Hematopoietic multipotent progenitor cell (in vitro differentiated cells): ENCODE measurements at places on chromosomes 5 and 9. TPM values are rescaled to one million over a fixed set of nuclear protein-coding genes. Genes with fewer than 3 reads are reported as not detected.

- no peak for DNase-seq
Measured at GRCh38 chr5:74258314-74258665, 382.2 kb downstream of the ENC1 start.

GRCh38 chr9:79757881-79758669 is 186.3 kb downstream of the TLE4 start:
- DNase-seq = no peak

The GABRB2 gene
- under 0.01 TPM for total RNA-seq

- DNase-seq = no peak
Measured at GRCh38 chr5:93378073-93378472, 202.9 kb downstream of the NR2F1-AS1 start.

DNA sequence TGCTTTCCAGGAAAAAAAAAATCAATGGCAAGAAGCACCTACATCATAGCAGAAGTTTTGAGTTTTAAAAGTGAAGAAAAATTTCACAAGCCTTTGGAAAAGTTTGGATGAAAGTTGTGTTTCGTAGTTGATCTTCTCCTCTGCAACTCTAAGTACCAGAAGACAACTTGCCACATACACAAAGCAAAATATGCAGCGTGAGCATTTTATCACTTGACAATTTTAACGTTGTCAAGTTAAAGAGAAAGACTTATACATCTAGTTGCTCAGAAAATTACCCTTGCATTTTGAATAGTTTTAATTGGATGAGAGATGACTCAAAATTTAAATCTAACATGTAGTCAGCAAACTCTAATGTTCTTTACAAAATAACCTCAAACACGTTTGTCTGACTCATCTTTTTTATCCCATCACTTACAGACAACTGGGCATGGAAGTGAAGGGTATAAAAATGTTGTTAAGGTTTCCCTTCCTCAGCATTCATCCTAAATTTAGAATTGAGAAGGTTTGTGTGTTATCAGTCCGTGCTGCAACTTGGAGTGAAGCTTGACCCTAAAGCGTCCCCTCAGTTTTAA is 213.4 kb downstream of the MARCHF11 start:
- DNase-seq = no peak

DNA sequence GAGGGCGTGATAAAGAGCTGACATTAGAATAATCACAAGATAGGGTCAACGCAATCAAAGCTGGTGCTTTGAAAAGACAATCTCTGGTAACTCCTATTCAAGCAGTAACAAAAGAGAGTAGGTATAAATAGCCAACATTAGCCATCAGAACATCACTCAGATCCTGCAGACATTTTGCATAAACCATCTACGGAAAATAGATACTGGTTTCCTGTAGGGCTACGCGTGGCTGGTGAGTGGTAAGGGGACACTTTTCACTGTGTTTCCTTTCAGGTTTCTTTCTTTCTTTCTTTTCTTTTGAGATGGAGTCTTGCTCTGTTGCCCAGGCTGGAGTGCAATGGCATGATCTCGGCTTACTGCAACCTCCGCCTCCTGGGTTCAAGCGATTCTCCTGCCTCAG is 22.3 kb downstream of the TTF1 start:
- DNase-seq = no peak

The SOHLH1 gene
- total RNA-seq = not detected

- DNase-seq = no peak
Measured at GRCh38 chr5:40121236-40121635, 558.5 kb upstream of the PTGER4 start.

DNA sequence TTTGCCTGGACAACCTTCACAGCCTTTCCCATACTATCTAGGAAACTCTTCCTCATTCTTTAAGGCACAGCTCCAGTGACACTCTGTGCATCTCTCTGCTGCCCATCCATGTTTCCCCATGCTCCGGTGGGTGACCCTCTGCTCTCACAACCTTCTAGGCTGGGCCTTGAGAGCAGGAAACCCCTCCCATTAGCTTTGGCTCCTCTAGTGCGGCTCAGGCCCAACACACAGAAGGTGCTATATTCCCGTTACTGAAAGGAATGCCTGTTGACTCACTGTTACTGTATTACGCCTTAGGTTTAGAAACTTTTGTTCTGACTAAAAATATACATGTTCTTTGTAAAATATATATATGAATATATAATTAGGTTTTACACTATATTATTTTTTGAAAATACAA is 8.1 kb upstream of the CCL28 start:
- no peak for DNase-seq

GRCh38 chr5:173320259-173320658 is 8.0 kb downstream of the STC2 start:
- no peak for DNase-seq

DNA sequence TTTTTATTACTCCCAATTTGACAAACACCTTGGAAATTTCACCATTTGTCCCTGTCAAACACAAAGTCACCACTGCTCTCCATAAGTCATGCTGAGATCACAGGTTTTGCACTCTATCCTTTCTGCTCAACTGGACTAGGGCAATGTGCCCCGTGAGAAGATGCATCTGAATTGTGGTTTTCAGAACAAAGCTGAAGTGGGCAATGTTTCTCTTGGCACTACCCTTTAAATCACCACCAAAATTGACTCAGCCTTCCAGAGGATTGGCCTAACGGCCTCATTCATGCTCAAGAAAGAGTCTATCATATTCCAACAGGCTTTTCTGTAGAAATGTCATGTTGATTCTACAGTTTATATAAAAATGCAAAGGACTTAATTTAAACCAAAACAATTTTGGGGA is 81.0 kb upstream of the TRIO start:
- no peak for DNase-seq

GRCh38 chr9:115923903-115924668 is 229.5 kb upstream of the PAPPA start:
- no peak for DNase-seq

The FGFR4 gene
- 0.54 TPM for total RNA-seq

- DNase-seq = no peak
Measured at GRCh38 chr9:126773004-126773607, 31.7 kb upstream of the ZBTB43 start.

The TLX3 gene
- total RNA-seq = not detected

DNA sequence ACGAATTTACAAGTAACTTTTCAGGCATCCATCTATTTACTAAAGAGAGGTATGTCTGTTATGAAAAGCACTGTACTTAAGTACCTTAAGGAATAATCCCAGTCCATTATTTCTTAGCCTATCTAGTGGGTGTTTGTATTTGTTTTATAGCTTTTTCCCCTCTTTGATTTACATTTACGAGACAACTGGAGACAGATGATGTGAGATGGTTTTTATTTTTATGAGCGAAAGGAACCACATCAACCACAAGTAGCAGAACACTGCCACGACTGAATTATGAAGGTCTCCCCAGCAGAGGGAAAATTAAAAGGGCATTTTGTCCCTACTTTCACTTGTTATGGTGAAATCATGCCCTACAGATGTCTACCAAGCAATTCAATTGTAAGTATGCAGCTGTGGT is 357.8 kb downstream of the NFIB start:
- no peak for DNase-seq

- no peak for DNase-seq
Measured at GRCh38 chr9:109477258-109478050, 20.7 kb downstream of the PTPN3 start.

- no peak for DNase-seq
Measured at GRCh38 chr5:7072188-7072587, 323.8 kb upstream of the ADCY2 start.

DNA sequence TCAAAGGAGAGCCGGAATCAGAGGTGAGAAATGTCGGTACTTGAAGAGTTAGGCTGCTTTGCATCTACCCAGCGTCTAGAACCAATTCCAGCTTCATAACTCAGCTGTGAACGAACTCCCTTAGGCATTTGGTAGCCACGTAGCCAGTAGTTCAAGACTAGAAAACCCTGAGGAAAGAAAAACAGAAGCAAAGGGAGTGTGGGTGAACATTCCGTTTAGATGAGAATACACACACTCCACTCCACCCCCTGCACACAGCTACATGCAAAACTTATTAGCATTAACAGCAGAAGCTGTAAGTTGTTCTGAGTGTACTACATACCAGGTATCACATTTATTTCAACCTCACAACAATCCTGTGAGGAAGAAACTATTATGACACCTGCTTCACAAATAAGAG is 78.3 kb downstream of the SMIM23 start:
- DNase-seq = no peak

DNA sequence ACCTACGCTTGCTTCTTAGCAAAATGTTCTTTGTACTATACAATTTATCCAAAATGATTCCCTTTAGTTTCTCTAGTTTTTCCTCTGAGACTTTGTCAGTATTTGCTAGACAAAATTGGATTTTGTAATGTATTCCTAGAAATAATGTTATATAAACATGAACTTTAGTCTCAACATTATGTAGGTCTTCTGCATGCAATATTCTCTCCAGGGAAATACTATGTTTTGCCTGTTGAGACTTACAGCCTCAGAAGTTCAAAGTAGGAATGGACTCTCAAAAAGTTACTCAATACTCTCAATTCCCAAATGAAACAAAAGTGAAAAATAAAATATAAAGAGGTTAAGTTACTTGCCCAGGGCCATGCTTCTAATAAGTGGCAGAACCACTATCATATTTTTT is 24.8 kb upstream of the SMC2 start:
- no peak for DNase-seq

- no peak for DNase-seq
Measured at GRCh38 chr5:71893451-71893850, 174.4 kb downstream of the CARTPT start.

The INSL6 gene
- total RNA-seq = not detected

The BHMT gene
- total RNA-seq = not detected

DNA sequence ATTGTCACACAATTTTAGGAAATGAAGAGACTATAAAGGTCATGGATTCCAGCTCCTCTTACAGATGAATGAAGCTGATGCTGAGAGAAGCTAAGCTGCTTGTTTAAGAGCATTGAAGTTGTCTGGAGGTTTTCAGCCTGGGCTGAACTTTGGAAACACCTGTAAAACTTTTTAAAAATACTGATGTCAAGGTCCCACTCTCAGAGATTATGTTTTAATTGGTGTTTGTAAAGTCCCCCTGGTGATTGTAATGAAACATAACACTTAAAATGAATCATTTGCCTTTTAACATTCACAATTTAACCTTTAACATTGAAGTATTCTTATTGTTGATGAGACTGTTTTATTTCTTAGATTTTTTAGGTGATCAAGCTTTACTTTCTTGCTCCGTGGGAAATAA is 16.4 kb downstream of the RAD23B start:
- no peak for DNase-seq

DNA sequence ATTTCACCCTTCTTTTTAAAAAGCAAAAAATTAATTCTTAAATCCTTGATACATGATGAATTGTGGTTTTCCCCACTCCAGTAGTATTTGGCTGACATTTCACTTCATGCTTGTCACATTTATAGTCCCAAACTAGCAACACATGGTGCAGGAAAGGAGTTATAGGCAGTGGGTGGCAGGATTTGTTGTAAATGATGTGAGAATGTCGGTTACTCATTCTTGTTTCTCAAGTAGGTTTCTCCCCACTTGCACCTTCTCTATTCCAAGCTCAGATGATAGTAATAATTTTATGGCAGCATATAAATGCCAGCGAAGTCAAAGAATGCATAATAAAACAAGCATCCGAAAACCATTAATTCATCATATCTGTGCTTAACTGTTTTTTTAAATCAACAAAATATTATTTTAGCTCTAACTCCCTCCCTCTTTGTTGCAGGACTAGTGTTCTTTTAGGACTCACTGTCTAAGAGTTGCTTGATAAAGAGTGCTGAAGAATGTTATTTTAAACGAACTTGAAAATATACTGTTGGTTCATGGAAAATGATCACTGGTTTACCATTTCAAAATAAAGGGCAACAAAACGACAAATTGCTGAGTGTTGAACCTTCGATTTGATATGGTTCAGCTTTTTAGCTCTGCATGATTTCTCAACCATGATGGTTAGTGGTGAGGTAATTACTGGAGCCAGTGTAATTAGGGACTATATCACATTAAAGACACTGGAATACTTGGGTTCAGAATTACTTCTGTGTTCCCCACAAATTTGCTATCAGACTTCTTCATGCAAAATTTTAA is 88.1 kb upstream of the ADAMTSL1 start:
- DNase-seq = no peak

DNA sequence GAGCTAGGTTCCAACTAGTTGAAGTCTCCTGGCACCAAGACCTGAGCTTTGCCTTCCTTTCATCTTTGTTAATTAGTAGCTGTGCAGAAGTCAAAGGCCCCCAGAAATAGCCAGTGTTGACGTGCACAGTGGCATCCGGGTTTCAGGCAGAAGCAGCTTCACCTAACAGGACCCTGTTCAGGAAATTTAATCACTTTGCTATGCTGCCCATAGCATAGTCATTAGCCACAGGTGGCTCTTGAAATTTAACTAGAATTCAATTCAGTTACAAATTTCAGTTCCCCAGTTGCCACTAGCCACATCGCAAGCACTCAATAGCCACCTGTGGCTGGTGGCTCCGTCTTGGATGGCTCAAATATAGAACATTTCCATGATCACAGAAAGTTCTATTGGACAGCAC is 179.1 kb downstream of the GOLPH3 start:
- DNase-seq = no peak

- DNase-seq = no peak
Measured at GRCh38 chr9:137688725-137689124, 69.9 kb downstream of the EHMT1 start.

- no peak for DNase-seq
Measured at GRCh38 chr5:77426670-77427069, 65.4 kb downstream of the WDR41 start.

The MVB12B gene
- total RNA-seq = 8.9 TPM

The ENTREP1 gene
- total RNA-seq = under 0.01 TPM

The TMEM252 gene
- not detected for total RNA-seq

DNA sequence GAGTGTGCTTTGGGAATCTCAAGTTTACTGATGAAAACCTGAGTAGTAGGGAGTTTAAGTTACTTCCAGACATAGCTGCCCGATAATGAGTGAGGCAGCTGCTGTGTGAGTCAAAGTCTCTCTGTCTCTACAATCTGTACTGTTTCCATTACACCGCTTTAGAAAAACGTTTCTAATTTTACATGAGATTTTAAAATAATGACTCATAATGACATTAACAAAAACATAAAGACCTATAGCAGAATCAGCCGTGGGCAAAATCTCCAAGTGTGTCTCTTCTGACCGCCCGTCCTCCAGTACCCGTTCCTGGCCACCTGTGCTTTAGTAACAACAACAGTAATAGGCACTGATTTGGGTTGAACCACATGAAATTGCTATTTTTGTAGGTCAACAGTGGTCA is 69.6 kb upstream of the PRRC1 start:
- no peak for DNase-seq

DNA sequence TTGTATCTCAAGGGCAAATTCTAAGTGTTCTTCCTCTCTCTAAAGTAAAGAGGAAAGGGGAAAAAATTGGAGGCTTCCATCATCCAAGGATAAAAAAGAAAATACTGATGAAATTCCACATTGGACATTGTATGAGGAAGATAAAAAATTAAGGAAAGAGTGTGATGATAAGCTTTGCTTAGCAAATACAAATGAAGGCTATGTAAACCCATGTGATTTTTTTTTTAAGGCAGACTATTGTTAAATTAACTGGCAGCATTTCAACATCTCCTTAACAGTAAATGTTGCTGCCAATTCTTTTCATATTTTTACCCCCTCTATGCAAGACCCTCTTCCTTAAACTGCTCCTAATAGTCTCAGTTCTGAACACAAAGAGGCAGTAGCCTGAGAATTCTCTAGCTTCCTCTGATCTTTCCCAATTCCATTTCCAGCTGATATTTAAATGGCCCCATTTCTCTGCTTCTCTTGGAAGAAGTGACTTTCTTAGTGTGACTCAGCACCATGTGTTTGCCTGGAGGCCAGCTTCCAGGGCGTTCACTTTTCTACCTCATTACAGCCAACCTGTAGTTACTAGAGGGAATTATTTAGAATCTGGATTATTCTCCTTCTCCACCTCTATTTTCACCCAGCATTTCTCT is 159.7 kb downstream of the TLE1 start:
- DNase-seq = no peak

The IL3 gene
- total RNA-seq = not detected
